ENCODE measurements at places on chromosomes 1 and 21. TPM values are rescaled to one million over a fixed set of nuclear protein-coding genes. Genes with fewer than 3 reads are reported as not detected.
A peak's percentile ranks its signal among the peaks of the same experiment; 100 is the strongest.

DNA sequence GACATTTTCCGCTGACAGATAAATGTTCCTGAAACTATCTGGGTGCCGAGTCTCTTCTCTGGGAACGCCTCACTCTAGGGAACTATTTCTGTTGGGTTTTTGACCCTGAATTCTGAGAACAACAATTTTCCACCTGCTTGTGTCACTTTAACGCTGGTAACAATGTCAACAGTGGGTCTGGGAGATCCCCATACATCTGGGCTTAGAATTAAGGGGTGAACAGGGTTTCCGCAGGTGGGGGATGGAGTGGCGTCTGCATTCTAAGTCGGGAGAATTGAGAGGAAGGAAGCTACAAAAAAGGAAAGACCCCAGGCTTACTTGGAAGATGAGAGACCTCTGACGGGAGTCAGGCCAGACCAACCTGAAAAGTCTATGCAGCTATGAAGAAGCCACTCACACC, 8.7 kb downstream of the CD247 start:
- H3K27me3 ChIP-seq: no peaks in the 10 kb centered on the region
- peaks cover 79% of the 10 kb centered on the region for H3K36me3 ChIP-seq
- H3K4me3 ChIP-seq: peak overlapping the region; percentile 47
- peak overlapping the region; percentile 26 for H3K27ac ChIP-seq
- peaks cover 81% of the 10 kb centered on the region for H3K4me1 ChIP-seq

GRCh38 chr1:232211149-232211548, 418.8 kb downstream of the SIPA1L2 start:
- no peaks in the 10 kb centered on the region for H3K36me3 ChIP-seq
- H3K27ac ChIP-seq: no peak overlapping the region
- peaks cover 4% of the 10 kb centered on the region for H3K27me3 ChIP-seq
- no peaks in the 10 kb centered on the region for H3K4me1 ChIP-seq

GRCh38 chr1:247459507-247459906, 1.6 kb upstream of the OR2B11 start:
- peaks cover 6% of the 10 kb centered on the region for H3K4me1 ChIP-seq
- H3K4me3 ChIP-seq: no peak overlapping the region
- peaks cover 16% of the 10 kb centered on the region for H3K27me3 ChIP-seq

GRCh38 chr1:244163861-244164510, 112.9 kb downstream of the ZBTB18 start:
- no peaks in the 10 kb centered on the region for H3K27me3 ChIP-seq
- DNase-seq: no peak
- no peaks in the 10 kb centered on the region for H3K36me3 ChIP-seq
- H3K4me1 ChIP-seq: no peaks in the 10 kb centered on the region
- no peak overlapping the region for H3K4me3 ChIP-seq

DNA sequence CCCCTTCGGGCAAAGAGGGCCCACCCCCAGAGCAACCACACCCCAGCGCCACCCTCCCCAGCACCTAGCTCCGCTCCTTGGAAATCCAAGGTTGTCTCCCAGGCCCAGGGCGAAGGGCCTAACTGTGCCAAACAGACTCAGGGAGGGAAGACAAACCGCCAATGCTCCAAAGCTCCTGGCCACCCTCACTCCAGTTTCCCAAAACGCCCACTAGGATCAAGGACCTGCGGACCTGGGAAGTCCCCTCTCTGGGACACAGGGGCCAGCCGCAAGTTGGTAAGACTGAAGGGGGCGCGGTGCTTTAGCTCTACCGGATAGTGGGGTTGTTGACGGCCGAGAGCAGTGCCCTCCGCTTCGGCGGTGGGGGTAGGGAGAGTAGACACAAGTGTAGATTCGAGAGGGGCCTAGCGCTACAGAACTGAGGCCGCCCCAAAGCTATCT, 581 bp downstream of the IRF6 start:
- no peak overlapping the region for H3K27ac ChIP-seq
- DNase-seq: no peak
- no peaks in the 10 kb centered on the region for H3K36me3 ChIP-seq
- peak overlapping the region; percentile 77 for H3K4me3 ChIP-seq

- no peak for DNase-seq
- no peak overlapping the region for H3K4me3 ChIP-seq
- H3K27ac ChIP-seq: no peak overlapping the region
- H3K27me3 ChIP-seq: no peaks in the 10 kb centered on the region
Observed at GRCh38 chr1:81547912-81548303, 252.8 kb upstream of the ADGRL2 start.

- H3K36me3 ChIP-seq: no peaks in the 10 kb centered on the region
- no peak overlapping the region for H3K4me3 ChIP-seq
- H3K27ac ChIP-seq: no peak overlapping the region
- no peaks in the 10 kb centered on the region for H3K4me1 ChIP-seq
- no peaks in the 10 kb centered on the region for H3K27me3 ChIP-seq
Observed at GRCh38 chr1:76961181-76961819, 94.0 kb downstream of the ST6GALNAC5 start.

DNA sequence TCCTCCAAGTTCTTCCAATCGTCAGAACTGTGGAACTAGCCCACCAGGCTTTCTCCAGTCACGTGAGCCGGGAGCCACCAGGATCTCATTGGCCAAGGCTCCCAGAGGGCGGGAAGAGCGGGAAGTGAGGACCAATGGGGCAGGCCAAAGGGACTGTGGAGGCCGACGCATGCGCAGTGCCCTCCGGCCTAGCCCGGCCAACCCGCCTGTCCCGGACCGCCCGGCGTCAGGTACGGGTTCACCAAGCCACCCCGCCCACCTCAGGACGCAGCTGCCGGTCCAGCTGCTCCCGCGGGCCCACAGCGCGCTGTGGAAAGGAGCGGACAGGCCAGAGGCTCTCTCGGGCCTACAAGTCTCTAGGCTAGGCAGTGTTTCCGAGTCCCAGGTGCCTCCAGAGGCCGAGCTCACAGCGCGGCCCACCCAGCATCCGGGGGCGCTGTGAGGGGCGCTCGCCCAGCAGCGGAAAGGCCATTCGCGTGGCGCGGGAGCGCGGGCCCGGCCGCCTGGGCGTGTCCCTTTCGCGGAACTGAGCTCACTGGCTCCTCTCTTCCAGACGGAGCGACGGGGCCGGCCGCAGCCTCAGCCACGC, 10.9 kb downstream of the OR14I1 start:
- no peak overlapping the region for H3K4me3 ChIP-seq
- no peaks in the 10 kb centered on the region for H3K36me3 ChIP-seq
- no peak overlapping the region for H3K27ac ChIP-seq
- DNase-seq: no peak
- H3K4me1 ChIP-seq: no peaks in the 10 kb centered on the region

- H3K4me1 ChIP-seq: no peaks in the 10 kb centered on the region
- no peaks in the 10 kb centered on the region for H3K36me3 ChIP-seq
- no peak overlapping the region for H3K4me3 ChIP-seq
- DNase-seq: no peak
Observed at GRCh38 chr1:42982641-42983040, 24.0 kb upstream of the SLC2A1 start.

- no peaks in the 10 kb centered on the region for H3K4me1 ChIP-seq
- no peak overlapping the region for H3K4me3 ChIP-seq
- no peak for DNase-seq
- H3K27me3 ChIP-seq: peaks cover 12% of the 10 kb centered on the region
- no peaks in the 10 kb centered on the region for H3K36me3 ChIP-seq
- no peak overlapping the region for H3K27ac ChIP-seq
Observed at GRCh38 chr1:184641894-184642293, 112.8 kb downstream of the EDEM3 start.

DNA sequence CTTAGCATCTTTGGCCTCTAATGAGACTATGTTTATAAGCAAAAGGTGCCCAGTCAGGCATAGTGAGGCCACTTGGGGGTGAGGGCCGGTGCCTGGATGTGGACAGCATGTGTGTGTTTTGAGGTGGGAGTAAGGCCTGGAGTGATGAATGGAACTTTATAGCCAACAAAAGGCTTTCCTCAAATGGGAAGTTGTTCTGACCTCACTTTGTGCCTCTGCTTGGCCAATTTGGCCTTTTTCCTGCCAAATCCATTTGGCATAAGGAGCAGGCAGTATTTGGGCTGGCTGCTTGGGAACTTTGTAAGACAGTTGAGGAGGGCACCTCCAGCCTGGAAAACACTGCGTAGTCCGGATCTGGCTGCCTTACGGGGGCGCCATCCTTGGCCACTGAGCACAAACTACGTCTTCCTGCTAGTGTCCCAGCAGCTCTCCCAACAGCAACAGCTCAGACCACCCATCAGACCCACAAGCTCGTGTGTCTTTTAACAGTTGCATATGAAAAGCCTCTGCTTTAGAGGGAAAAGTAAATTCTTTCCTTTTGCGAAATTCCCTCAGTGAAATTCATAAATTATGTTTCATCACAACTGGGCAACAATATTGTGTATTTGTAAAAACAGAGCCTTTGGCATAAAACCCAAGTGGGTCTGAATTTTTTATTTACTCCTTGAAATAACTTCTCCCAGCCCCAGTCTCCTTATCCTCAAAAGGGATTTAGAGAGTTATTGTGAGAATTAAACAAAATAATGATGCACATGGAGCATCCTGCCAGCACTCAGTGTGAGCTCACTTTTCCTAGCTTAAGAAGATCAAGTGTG, 322.9 kb downstream of the DISC1 start:
- DNase-seq: no peak
- H3K36me3 ChIP-seq: peaks cover 2% of the 10 kb centered on the region
- no peak overlapping the region for H3K4me3 ChIP-seq
- H3K27me3 ChIP-seq: no peaks in the 10 kb centered on the region
- H3K4me1 ChIP-seq: no peaks in the 10 kb centered on the region

DNA sequence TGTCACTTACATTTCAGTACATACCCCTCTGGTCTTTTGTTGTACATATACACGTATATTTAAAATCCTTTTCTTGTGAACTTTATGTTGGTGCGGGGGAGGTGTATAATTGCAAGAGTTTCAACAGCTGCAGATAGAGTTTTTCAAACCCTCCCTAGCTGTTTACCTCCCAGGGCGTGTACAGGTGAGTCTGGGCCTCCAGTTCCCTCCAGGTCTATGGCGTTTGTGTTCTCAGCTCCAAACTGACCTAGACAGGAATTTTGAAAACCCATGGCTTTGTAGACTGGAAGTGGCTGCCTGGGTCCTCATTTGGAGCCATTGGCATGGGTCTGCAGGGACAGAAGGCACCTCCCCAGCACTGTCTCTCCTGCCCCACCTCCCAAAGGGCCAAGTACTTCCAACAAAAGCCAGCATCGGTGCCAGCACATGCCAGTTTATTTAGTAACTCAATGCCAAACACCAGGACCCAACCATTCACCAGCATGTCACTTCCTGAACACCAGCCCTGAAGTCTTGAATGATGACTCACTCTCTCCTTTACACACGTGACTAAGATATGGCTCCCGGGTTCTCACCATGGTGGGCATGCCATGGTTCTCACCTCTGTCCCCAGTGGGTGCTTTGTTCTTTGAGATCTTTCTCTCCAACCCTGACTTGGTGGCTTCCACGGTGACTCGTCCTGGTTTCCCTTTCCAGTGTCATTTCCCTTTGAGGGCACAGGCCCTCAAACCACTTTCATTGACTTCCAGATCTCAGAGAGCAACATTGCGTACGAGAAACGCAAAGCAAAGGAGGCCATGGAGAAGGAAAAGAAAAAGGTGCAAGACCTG, 57.3 kb upstream of the EFHD2 start:
- peaks cover 41% of the 10 kb centered on the region for H3K4me1 ChIP-seq
- peak overlapping the region; percentile 13 for H3K4me3 ChIP-seq
- peak overlapping the region; percentile 82 for H3K27ac ChIP-seq
- no peaks in the 10 kb centered on the region for H3K36me3 ChIP-seq
- peaks cover 12% of the 10 kb centered on the region for H3K27me3 ChIP-seq

GRCh38 chr21:46009951-46010705, 28.6 kb downstream of the COL6A1 start:
- H3K27ac ChIP-seq: no peak overlapping the region
- H3K36me3 ChIP-seq: no peaks in the 10 kb centered on the region
- DNase-seq: no peak
- H3K27me3 ChIP-seq: peaks cover 22% of the 10 kb centered on the region

DNA sequence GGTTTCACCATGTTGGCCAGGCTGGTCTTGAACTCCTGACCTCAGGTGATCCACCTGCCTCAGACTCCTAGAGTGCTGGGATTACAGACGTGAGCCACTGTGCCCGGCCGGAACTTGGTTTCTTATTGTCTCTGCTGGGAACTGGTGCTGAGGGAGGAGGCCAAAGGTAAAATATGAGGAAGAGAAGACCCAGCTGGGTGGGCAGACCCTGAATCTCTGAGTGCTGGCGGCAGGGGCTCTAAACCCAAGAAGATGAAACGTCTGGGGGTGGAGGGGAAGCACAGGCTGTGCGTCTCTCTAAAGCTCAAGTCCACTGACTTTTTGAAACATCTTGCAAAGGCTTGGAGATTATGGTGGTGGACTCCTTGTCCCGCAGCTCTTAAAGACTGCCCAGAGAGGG, 82.0 kb upstream of the TLR5 start:
- DNase-seq: no peak
- H3K36me3 ChIP-seq: no peaks in the 10 kb centered on the region
- peaks cover 26% of the 10 kb centered on the region for H3K4me1 ChIP-seq
- H3K27me3 ChIP-seq: no peaks in the 10 kb centered on the region
- H3K27ac ChIP-seq: no peak overlapping the region

DNA sequence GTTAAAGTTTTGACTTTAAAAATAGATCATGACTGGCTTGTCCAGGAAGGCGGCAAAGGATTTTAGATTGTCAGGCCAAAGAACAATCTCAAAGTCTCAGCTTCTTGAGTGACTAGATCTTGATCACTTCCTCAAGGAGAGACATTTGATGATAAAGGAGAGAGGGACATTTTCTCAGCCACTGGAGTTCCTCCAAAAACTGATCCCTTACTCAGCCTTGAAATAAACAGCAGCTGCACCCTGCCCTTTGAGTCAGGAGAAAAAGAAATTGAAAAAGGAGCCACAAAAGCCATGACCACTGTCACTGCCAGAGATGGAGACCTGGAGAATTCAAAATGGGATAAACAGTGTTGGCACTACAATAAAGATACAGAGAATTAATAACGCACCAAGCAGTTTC, 288.4 kb upstream of the PRMT6 start:
- no peaks in the 10 kb centered on the region for H3K27me3 ChIP-seq
- no peak overlapping the region for H3K4me3 ChIP-seq
- DNase-seq: no peak
- no peaks in the 10 kb centered on the region for H3K36me3 ChIP-seq

DNA sequence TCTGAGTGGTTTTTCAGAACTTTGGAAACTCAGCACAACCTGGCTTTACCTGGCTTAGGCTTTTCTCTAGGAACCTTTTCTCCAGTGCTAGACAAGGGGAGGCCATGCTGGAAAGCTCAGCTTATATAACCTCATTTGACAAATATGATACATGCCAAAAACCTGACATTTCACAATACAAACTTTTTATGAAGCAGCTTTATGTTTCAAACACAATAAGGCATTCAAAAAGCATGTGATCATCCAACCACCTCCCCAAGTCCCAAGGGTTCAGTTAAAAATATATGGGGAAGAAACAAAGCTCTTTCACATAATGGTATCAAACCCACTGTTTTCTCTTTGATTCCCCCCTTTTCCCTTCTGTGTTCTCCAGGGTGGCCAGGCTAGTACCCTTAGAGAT, 63.7 kb downstream of the ZC3H11B start:
- H3K27ac ChIP-seq: no peak overlapping the region
- no peak for DNase-seq
- no peaks in the 10 kb centered on the region for H3K36me3 ChIP-seq
- H3K27me3 ChIP-seq: no peaks in the 10 kb centered on the region

Gene CDKN2C
- 82.0 TPM for total RNA-seq

Gene FMN2
- not detected for total RNA-seq

Gene KRTAP19-2
- not detected for total RNA-seq

Gene FCMR
- total RNA-seq: 56.8 TPM

Gene NBPF6
- total RNA-seq: not detected

Gene OR6N1
- not detected for total RNA-seq

Gene AADACL3
- total RNA-seq: not detected
